Neural progenitor cell (in vitro differentiated cells): ENCODE measurements at places on chromosomes 12 and 14. TPM values are rescaled to one million over a fixed set of nuclear protein-coding genes. Genes with fewer than 3 reads are reported as not detected.

The FAM181A gene
- not detected in 2 replicates for total RNA-seq

DNA sequence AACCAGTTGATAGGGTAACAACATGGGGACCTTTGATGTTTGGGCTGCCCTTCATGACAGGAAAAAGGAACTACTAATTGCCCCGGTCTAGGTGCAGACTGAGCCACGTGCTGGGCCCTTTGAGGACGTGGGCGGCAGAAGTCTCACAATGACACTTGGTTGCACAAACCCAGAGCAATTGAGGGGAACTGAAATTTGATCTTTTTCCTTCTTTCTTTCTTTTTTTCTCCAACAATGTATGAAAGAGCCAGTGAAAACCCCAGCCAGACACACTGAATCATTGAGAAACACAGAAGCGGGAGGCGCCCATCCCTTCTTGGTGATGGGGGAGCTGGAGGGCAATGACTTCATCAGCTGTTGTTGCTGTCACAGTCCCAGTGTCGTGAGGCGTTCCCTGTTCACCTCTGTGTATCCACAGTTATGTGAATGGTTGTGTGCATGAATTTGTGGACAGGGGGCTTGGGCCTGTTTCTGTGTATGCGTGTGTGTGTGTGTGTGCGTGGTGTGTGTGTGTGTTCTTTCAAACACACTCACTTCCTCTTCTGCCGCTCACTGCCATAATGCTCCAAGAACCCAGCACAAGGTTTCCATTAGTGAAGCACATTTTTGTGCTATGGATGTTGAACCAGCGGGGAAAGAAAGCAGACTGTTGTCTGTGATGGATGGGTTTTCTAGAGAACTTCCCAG lies 137.5 kb upstream of the CCND2 start:
- H3K27me3 ChIP-seq: no peaks in the 10 kb centered on the region
- DNase-seq: peak; percentile 31
- peaks cover 51% of the 10 kb centered on the region for H3K4me1 ChIP-seq

The PLD4 gene
- not detected in 2 replicates for total RNA-seq

GRCh38 chr14:24705840-24706239 lies 71.8 kb upstream of the GZMB start:
- H3K27me3 ChIP-seq: no peaks in the 10 kb centered on the region
- H3K4me1 ChIP-seq: no peaks in the 10 kb centered on the region
- no peak overlapping the region for H3K4me3 ChIP-seq
- H3K36me3 ChIP-seq: no peaks in the 10 kb centered on the region
